ENCODE measurements at places on chromosomes 12 and 14.
A peak's percentile ranks its signal among the peaks of the same experiment; 100 is the strongest.

DNA sequence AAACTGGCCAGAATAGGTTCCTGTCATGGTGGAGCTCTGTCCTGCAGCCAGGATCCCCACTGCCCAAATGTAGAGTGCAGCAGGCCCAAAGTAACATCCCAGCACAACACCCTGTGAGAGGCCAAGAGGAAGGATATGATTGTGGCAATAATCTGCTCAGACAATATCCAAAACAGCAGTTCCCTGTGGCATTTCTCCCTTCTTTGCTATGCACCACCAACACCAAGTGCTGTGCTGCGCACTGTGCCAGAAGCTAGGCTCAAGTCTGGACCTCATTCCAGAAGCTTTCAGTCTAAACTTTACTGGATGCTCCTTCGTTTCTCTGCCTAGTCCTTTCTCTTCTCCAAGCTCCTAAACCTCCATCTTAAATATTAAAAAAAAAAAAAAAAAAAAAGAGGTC lies 33.4 kb downstream of the SLC11A2 start:
- DNase-seq = no peak

- no peak for DNase-seq
Observed at GRCh38 chr12:41514907-41515306, 326.8 kb downstream of the PDZRN4 start.

DNA sequence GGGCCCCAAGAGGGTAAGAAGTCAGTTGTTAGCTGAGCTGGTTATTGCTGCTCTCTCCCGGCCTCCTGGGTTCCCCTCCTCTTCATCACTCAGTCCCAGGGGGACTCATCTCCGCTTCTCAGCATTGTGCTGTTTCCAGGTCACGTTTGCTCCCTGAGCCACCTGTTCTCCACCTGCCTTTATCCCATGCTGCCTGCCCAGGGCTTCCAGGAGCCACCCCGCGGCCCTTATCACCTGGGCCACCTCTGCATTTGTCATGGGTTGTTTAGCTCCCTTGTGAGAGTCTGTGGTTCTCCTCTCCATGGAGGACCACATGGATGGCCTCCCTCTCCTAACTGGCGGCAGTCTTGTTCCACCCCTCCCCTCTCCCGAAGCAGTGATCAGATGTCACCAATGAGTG lies 36.0 kb downstream of the SYNDIG1L start:
- no peak for DNase-seq

DNA sequence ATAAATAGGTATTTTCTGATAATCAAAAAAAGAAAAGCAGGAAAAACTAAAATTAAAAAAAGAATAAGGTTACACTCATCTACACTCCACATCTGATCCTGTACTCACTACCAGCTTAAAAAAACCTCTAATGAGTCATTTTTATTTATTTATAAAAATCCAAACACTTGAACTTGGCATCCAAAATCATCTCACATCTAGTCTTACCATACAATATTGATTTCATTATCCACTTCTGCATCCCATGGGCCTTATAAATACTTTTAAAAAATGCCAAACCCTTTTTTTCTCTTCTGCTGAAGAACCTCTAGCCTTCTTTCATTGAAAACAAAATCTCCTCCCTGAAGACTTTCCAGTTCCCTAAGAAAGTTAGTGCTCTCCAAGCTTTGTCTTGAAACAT lies 109.7 kb downstream of the TMTC3 start:
- DNase-seq = no peak

DNA sequence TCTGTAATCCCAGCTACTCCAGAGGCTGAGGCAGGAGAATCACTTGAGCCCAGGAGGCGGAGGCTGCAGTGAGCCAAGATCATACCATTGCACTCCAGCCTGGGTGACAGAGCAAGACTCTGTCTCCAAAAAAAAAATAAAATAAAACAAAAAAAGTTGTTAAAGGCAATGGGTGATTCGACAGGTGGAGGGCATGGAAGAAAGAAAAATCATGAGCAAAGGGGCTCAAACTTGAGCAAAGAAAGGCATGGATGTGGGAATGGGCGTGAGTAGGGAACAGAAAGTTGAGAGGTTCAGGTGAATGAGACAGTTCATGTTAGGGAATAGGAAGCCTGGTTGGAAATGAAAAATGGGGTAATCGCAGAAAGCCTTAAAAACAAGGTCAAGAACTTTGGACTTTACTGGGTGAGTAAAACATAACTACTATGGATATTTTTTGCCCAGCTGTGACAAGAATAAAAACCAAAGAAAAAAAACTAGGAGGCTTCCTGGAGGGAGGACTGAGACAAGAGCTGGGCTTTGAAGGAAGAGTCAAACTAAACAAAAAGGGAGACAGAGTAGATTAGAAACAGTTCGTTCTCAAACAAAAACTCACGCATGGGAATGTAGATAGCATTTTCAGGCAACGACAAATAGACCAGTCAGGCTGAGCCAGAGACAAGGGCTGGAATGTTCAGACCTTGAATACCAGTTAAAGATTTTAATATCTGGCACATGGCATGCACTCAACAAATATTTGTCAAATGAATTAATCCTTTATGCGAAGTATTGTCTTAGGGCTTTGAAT lies 18.8 kb downstream of the PYM1 start:
- no peak for DNase-seq

DNA sequence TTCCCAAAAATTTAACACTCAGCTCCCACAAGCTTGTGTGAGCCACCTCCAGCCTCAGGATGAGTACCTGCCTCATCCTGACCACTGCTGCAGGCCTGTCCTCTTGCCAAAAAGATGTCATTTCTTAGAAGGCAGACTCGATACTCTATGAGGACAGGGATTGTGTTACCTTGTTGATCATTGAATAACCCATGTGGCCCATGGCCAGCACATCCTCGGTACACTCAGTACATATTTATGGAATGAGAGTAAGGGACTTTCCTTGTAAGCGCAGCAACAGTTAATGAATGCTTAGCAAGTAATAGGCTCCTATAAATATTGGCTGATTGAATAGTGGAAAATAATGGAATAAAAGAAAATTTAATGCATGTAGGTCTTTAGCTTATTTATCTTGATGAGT lies 15.3 kb upstream of the DGLUCY start:
- no peak for DNase-seq

DNA sequence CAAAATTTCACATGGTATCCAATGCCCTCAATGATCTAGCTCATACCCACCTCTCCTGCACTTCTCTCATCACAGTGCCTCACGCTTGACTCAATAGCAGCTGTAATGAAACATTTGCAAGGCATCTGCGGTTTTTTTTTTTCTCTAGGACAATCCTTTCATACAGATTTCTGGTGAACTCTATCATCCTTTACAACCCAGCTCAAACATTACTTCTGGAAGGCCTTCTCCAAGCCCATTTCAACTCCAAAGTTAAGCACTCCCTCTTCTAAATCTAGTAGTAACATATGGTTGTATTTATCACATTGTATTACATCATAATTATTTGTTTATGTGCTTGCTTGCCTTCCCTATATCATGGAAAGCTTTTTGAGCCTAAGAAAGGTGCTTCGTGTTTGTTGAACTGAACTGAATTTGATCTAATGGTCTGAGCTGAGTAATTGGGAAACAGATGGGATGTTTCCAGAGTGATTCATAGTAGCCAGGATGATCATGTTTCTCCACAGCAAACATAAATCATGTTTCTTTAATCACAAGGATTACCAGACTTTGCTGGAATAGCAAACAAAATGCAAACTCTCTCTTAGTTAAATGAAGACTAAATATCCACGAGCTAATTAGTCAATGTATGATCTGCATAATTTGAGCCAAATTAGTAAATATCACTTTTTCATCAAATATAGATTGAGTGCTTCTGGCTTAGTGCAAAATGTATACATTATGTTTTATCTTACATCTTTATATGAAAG lies 14.3 kb downstream of the CFL2 start:
- DNase-seq = no peak

- DNase-seq = no peak
Observed at GRCh38 chr14:100731846-100732765, 5.4 kb downstream of the DLK1 start.

DNA sequence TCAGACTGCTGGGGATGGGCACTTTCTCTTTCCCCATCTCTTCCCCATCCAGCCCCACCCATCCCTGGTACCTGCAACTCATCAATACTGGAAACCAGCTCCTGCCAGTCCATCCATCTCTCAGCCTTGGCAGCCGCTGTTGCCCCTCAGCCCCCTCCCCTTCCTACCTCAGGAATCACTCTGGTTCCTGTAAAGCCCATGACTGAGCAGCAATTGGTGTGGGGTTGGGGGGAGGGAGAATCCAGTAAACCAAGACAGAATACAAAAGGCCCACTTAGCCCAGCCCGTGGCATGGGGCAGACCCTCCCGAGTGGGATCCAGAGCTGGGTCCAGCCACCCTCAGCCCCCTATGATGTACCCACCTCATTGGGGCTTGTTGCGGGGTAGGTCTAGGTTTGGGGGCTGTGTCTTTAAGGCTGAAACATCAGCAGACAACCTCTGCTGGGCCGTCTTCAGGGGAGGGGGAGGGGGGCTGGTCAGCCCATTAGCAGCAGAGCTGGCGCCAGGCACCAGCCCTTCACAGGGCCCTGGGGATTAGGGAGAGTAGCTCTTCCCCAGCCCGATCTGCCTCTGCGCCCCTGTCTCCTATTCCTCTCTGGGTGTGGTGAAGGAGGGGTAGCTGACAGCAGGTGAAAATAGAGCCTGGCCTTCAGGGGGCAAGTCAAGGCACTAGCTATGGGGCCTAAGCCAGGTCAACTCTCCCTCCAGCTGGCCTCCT lies 702 bp upstream of the PRPH start:
- no peak for DNase-seq

DNA sequence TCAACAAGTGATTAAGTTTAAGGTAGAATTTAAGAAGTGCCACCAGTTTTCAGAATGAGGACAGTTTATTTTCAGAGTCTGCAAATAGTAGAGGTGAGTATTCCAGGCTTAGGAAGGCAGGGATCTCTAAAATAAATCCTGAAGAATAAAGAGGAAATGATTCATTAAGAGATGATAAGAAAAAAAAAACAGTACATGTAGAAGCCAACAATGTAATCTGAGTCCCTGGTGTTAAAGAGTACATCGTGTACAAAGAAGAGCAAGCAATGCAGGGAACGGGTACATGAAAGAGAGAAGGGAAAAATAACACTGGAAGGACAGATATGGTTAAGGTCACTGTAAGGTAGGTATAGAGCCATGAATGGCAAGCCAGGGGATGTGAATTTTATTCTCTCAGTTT lies 95.2 kb upstream of the FOXG1 start:
- DNase-seq = no peak

DNA sequence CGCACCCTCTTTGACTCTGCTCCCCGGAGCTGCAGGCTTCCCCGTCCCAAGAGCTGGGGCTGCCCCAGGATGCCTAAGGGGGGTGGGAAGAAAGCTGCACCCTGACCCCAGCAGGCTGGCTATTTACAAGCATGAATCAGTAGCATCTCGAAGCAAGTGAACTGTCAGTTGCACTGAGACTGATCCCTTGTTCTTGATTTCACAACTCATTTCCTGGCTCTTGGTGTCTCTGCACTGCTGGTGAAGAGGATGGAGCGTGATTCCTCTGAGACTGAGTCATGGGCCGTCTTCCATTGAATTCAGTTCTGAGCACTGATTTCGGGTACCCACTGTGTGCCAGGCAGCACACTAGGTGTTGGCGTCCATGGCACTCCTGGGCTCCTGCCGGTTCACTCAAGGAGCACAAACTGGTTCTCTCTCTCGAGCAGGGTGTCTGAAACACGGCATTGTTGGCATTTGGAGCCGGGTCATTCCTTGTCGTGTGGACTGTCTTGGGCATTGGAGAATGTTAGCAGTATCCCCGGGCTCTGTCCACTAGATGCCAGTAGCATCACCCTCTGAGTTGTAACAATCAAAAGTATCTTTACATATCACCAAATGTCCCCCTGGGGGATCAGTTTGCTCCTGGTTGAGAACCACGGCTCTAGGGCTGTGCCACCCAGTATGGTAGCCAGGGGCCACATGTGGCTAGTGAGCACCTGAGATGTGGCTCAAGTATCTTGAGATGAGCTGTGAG lies 86.9 kb downstream of the RIN3 start:
- no peak for DNase-seq

DNA sequence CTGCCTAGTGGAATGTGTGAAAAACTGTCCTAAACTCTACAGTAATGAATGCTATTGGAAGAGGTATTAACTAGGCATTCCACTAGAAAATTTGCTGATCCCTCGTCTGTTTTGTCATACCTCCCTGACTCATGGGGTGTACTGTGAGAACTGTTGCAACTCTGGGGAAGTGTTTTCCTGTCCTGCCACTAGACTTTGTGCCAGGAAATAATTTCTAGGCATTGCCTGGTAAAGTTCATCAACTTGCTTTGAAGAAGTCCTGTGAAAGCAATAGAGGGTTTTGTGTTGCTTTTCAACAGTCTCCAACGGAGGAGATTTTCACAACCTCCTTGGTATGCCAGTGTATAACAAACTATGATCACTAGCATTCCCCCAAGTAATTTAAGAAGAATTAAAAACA lies 139.9 kb downstream of the AKAP6 start:
- DNase-seq = no peak

DNA sequence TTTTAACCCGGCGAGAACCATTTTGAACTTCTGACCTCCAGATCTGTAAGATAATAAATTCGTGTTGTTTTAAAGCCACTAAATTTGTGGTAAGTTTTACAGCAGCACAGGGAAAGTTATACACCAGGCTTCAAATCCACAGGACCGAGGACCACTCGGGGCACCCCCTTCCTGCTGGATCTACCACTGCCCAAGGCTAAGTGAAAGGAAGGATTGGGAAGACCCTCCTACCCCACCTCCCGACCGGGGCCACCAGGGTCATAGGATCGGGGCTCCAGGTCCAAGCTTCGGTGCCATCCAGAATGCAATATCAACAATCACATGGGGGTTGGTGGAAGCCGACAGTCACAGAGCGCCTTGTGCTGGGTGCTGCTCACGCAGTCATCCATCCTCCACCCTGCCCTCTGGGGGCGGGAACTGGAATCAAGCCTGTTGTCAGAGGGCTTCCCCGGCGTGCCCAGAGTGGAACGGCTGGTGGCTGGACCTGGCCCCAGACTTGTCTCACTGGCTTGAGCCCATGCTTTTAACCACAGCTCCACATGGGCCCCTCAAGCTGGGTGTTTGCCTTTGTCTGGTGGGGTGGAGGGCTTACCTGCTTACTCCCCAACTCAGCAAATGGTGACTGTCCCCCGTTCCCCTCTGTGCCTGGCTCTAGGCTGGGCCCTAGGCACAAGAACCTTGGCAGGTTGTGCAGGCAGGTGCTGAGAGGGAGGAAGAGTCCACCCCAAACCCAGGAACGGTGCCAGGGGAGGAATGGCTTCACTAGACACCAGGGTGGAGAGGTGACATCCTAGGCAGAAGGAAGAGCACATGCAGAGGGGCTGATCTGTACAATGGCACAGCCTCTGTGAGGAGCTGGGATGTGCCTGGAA lies 180.3 kb upstream of the RTL1 start:
- no peak for DNase-seq

- DNase-seq = peak; percentile 74
Observed at GRCh38 chr12:116277467-116278278, at the start of gene MED13L. Gene MED13L, minus strand, starts transcription at chr12:116277693. Its CDS starts 562 bp downstream, at chr12:116277131.

- DNase-seq = no peak
Observed at GRCh38 chr12:88243982-88244381, 101.9 kb downstream of the TMTC3 start.

Data from stimulated activated CD4-positive, alpha-beta T cell treated with anti-CD3 and anti-CD28 coated beads, TNF-alpha, amount 100 ng/mL, for 48 hours (primary cell).